Stimulated activated CD8-positive, alpha-beta memory T cell treated with anti-CD3 and anti-CD28 coated beads, Interleukin-12 subunit alpha, Interleukin-12 subunit beta, amount 100 ng/mL, for 4 hours (primary cell): ENCODE measurements at places on chromosomes 6 and 20.

GRCh38 chr20:51766994-51767866 lies 960 bp downstream of the ATP9A start:
- DNase-seq, result peak; percentile 18

GRCh38 chr6:39200498-39201020 lies 28.7 kb downstream of the KCNK5 start:
- no peak for DNase-seq

DNA sequence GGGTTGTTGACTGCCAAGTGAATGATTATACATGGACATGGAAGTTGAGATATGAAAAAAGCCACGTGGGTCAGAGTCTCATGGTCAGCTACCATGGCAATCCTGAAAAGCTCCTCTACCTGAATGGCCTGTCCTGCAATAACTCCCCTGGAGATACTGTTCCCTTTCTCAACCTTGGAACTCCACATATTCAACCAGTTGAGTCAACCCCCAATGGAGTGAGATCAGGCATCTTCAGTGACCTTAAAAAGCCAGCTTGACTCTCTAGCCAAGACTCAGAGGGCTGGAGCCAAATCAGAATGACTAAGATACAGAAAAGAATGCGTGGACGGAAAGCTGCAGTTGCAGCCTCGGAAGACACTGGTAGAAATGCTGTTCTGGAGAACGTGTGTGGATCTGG lies 341.3 kb downstream of the FOXA2 start:
- no peak for DNase-seq

- DNase-seq, result no peak
Measured at GRCh38 chr20:54250691-54251090, 42.8 kb downstream of the PFDN4 start.

- DNase-seq, result no peak
Measured at GRCh38 chr6:87729965-87730719, 28.1 kb upstream of the AKIRIN2 start.

- DNase-seq, result no peak
Measured at GRCh38 chr6:22601984-22602383, 32.6 kb downstream of the HDGFL1 start.

DNA sequence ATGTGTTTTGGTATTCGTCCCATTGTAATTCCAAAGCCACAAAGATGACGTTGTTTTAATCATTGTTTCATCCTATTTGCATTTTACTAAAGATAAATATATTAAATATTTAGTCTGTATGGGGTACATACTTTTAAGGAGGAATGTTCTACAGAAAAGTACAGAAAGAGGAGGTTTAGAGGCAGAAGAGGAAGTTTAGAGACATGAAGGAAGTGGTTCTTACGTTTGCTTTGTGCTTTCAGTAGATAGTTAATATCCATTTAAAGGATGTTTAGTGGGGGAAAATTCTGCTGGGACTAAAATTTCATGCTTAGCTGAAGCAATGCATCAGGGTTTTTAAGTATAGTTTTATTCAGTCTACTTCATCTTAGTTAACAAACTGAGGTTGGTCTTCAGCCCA lies 116.6 kb downstream of the CRYBG1 start:
- no peak for DNase-seq

DNA sequence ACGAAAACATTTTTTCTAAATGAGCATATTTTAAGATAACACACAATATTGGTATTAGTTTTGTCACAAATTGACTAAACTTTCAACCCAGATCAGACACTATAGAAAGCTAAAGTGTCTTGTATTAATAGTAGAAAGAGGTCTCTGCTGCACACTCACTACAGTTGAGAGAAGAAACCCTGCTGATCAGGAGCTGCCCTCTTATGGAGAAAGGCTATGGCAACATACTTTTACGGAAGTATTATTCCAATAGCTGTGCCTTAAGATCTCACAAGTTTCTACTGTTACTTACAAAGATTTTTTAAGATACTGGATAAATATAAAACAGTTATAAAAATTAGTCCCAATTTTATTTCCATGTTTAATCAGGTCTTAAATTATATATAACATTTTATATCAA lies 155.7 kb downstream of the RIMS1 start:
- DNase-seq, result no peak

DNA sequence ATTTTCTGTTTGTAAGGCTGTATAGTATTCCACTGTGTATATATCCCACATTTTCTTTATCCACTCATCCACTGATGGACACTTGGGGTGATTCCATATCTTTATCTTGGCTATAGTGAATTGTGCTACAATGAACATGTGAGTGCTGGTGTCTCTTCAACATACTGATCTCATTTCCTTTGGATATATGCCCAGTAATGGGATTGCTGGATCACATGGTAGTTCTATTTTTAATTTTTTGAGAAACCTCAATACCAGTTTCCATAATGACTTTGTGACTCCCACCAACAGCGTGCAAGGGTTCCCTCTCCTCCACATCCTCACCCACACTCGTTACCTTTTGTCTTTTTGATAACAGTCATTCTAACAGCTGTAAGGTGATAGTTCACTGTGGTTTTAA lies 166.0 kb downstream of the ARHGAP18 start:
- DNase-seq, result no peak

DNA sequence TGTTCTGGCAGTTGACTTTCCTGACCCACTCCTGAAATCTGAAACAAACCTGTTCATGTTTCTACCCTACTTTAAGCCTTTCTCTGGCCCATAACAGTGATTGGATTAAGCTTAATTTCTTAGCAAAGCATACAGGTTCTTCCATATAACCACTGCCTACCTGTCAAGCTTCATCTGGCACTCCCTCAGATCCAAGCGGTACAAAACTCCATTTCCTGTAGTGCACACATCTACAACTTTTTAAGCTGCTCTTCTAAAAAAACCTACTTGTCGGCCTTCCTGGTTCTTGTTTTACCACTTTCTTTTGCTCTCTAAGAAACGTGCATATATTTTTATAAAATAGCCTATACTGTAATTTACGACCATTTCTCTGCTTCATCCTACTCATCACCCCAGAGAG lies 916 bp upstream of the PPP1R11 start:
- DNase-seq, result no peak

- peak; percentile 68 for DNase-seq
Measured at GRCh38 chr20:36435592-36436541, 105.5 kb upstream of the MYL9 start.
